ENCODE measurements at places on chromosomes 7 and 10.

GRCh38 chr7:98209166-98209920 is 1.9 kb upstream of the BHLHA15 start:
- DNase-seq: no peak

DNA sequence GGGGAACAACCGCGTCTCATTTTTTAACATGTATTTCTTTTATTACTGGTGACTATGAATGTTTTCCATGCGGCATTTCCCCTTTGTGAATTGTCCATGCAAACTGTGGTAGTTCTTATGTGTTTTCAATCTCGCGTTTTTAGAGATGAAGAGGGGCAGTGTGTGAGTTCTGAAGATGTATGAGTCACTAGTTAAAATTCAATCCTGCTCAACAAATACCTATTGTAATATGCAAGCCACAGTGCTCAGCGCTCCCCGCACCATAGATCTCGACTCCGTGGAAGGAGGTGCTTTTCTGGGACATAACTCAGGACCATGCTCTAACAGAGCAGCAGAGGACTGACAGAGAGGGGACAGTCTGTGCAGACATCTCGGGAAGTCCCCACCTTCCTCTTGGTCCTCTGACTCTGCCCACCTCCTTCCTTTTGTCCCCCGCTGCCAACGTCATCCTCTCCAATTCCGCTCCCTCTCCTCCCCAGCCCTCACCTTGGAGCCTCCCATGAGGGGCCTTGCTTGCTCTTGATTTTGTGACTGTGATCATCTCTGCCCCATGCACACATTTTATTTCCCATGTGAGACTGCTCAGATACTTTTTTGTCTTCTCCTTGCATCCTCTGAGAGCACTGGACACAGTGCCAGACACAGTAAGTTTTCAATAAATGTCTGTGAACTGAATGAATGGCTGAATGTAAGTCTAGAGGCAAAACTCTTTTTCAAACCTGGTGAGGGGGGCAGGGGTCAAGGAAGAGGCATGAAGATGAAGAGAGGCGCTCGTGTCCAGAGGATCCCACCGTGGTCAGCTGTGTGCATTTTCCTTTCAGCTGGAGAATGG is 42.7 kb upstream of the PLEKHA1 start:
- no peak for DNase-seq

DNA sequence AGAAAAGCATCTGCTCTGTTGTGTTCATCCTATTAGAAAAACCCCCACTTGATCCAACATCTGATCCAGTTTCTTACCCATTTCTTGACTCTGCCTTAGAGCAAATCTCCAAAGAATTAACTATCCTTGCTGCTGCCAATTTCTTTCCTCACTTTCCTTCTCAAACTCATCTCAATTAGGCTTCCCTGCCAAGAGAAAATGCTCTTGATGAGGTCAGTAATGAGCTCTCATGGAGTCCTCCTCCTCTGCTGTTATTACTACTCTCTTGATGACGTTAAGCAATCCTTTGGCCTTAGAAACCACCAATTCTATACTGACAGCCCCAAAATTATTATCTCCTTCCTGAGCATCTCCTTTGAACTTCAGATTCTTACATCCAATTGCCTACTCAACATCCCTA is 162.0 kb upstream of the FAM13C start:
- DNase-seq: no peak

GRCh38 chr10:127310430-127310829 is 114.0 kb upstream of the INSYN2A start:
- no peak for DNase-seq

- no peak for DNase-seq
Observed at GRCh38 chr10:114638821-114639625, 19.1 kb downstream of the ABLIM1 start.

GRCh38 chr10:46239247-46239646 is 47.5 kb upstream of the ANTXRL start:
- DNase-seq: no peak

DNA sequence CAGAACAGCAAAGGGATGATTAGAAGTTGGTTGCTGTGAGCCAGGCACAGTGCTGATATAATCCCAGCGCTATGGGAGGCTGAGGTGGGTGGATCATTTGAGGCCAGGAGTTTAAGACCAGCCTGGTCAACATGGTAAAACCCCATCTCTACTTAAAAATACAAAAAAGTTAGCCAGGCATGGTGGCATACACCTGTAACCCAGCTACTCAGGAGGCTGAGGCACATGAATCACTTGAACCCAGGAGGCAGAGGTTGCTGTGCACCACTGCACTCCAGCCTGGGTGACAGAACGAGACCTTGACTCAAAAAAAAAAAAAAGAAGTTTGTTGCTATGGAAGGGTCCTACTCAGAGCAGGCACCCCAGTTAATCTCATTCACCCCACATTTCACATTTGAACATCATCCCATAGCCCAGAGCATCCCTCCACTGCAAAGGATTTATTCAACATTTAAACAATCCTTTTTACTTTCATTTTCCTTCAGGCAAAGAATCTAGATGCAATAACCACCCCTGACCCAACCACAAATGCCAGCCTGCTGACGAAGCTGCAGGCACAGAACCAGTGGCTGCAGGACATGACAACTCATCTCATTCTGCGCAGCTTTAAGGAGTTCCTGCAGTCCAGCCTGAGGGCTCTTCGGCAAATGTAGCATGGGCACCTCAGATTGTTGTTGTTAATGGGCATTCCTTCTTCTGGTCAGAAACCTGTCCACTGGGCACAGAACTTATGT is 4.1 kb downstream of the IL6 start:
- DNase-seq: no peak

DNA sequence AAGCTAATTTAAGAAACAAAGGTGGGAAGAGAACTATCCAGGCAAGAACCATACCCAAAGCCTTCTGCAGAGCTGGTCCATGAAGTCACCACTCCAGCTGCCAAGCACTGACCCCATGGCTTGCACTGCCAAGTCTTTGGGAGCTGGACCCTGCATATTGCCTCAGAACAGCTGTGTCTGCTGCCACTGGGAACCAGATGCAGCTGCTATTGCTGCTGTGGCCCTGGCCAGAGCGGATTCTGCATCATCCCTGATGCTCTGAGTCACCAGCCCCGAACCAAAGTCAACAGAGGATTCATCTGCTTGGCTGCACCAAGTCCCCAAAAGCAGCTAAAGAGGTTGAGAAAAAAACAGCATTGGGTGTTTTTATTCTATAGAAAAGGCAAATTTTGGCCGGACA is 39.2 kb upstream of the GSAP start:
- no peak for DNase-seq

GRCh38 chr10:120824881-120825309 is 26.3 kb upstream of the WDR11 start:
- no peak for DNase-seq

GRCh38 chr7:113664867-113665266 is 253.9 kb downstream of the PPP1R3A start:
- no peak for DNase-seq

- no peak for DNase-seq
Observed at GRCh38 chr7:46534664-46535588, 613.9 kb upstream of the IGFBP3 start.

DNA sequence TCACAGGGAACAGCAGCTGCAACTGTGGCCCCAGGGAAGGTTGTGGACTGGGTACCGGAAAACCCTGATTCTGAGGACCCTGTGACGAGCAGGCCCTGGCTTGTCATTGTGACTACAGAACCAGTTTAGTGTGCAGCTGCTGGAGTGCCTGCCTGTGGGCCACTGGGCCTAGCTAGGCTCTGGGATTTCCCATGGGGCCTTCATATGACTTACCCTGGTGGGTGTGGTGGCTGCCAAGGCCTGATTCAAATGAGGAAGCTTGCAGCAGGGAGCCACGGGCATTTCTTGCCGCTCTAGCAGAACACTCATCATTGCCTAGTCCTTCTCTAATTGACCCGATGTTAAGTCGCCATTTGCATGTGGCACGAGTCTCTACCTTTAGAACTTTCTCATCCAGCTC is 14.7 kb upstream of the CAMK2G start:
- no peak for DNase-seq

DNA sequence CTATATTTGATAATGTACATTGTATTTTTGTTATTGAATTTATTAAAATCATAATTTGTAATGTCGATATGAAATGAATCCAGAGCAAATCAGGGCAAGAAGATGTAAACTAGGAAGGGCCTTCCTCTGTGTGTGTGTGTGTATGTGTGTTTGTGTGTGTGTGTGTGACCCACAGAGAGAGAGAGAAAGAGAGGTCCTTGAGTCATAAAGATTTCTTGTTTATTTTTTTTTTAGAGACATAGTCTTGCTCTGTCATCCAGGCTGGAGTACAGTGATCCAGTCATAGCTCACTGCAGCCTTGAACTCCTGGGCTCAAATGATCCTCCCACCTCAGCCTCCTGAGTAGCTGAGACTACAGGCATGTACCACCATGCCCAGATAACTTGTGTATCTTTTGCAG is 50.7 kb downstream of the INPP5F start:
- no peak for DNase-seq

- DNase-seq: no peak
Observed at GRCh38 chr10:60564475-60564874, 174.8 kb upstream of the ANK3 start.

GRCh38 chr10:110081911-110082310 is 74.1 kb downstream of the ADD3 start:
- no peak for DNase-seq

- DNase-seq: no peak
Observed at GRCh38 chr10:95447685-95448084, 113.5 kb downstream of the SORBS1 start.

GRCh38 chr10:102230861-102231356 is 4.8 kb downstream of the ELOVL3 start:
- peak; percentile 47 for DNase-seq

GRCh38 chr7:111266613-111267012 is 175.7 kb downstream of the LRRN3 start:
- DNase-seq: no peak

DNA sequence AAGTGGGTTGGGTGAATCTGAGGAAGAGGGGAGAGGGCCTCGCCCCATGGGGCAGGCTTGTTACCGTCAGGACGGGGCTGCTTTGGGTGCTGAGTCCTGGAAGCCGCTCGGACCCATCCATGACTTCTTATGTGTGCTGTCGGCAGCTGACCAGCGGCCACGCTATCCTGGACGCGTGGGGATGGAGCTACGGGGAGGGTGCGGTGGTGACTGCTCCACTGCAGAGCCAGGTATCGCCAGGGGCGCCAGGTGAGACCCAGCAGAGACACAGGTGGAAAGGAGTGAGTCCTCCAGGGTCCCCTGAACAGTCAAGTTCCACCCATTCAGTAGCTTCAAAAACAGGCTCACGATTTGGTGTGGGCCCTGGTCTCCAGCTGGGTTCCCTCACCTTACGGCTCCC is 10.6 kb upstream of the FAM20C start:
- no peak for DNase-seq

DNA sequence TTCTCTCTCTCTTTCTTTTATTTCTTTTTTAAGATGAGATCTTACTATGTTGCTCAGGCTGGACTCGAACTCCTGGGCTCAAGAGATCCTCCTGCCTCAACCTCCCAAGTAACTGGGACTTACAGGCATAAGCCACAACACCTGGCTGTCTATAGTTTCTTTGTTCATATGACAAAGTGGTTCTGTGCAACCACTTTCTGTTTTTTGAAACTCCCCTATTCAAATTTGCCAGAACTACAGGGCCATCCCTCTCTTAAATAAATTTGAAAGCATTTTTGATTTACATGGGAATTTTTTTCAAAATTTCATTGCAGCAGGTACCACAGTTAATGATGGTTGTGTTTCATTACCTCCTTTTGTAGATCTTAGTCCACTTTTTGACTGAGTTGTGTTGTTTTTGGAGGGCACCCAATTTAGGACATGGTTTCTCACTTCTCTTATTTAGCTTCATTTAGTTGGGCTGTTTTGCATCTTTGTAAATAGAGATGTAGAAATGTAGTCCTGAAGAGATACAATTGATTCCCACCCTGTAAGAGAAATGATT is 119.2 kb downstream of the LRRC4 start:
- DNase-seq: no peak

GRCh38 chr10:91210014-91210413 is 10.4 kb upstream of the PCGF5 start:
- DNase-seq: no peak

GRCh38 chr7:117979954-117980497 is 106.8 kb upstream of the CTTNBP2 start:
- DNase-seq: no peak

DNA sequence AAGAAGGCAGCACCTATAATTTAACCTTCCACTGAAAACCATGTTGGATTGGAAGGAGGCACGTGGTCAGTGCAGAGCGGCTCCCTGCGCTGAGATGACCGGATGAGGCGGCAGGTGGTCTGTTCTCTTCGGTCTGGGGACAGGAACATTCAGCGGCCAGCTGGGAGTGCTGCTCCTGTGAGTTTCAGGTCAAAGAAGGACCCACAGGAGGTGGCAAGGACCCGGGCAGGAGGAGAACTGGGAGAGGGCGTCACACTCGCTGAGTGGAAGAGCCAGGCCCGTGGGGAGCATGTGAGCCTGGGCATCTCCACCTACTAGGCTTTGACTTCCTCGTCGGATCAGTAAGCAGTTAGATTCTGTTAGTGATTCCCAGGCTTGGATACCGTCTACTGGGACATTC is 113.4 kb upstream of the SHH start:
- DNase-seq: no peak

DNA sequence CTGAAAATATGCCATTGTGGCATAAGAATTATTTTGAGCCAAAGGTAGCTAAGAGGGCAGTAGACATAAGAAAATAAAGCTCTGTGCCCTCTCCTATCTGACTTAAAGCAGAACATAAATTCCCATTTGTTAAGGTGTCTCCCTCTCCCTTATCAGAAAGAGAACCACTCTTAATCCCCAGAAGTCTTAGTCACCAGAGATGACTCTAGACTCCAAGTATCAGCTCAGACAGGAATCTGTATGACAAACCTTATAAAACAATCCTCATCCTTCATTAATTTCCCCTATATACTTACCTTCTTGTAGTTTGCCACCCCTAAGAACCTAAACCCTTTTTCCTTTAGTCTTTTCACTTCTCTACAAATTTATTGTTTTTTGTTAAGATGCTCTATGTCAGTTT is 21.8 kb upstream of the PIP4K2A start:
- no peak for DNase-seq

- DNase-seq: no peak
Observed at GRCh38 chr7:139476891-139477290, 6.6 kb downstream of the KLRG2 start.

GRCh38 chr7:131674131-131674530 is 117.7 kb upstream of the PODXL start:
- DNase-seq: no peak
